ENCODE measurements at places on chromosomes 5 and 9.

DNA sequence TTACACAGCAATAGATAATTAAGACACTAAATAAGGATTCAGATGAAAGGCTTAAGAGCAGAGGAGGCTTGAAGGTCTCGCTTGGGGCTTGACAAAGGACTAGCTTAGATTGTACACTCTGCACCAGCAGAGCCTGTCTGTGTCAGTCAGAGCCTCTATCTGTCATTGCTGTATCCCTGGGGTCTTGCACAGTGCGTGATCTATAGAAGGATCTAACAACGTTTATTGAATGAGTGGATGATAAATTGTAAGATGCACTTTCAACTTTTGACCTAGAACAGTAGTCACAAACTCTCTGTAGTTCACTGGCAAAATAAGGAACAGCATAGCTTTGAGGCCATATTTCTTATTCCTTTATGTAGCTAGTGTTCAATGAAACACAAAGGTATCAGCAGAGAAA is 173.5 kb downstream of the ENTREP1 start:
- DNase-seq: no peak

GRCh38 chr5:91145333-91145620 is 237.8 kb downstream of the ARRDC3 start:
- DNase-seq: no peak

DNA sequence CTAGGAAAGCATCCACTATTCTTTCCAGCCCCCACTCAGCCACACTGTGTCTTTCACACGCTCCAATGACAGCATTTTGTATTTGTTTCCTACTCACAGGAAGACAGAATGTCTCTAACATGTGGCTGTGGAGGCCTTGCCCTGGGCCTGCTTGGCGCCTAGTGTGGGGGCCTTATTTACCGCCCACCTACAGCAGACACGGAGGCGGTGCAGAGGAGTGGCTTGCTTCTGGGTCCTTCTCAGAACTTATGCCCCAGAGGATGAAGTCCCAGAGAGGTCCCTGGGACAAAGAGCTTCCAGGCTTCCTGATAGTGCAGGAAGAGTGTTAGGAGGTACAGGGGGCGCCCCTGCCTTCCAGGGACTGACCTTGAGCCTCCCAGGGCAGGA is 8.5 kb upstream of the MRNIP start:
- DNase-seq: no peak

GRCh38 chr5:159094745-159095144 is 5.0 kb downstream of the EBF1 start:
- peak; percentile 67 for DNase-seq

- no peak for DNase-seq
Measured at GRCh38 chr9:76619640-76620039, 144.6 kb upstream of the PCA3 start.

DNA sequence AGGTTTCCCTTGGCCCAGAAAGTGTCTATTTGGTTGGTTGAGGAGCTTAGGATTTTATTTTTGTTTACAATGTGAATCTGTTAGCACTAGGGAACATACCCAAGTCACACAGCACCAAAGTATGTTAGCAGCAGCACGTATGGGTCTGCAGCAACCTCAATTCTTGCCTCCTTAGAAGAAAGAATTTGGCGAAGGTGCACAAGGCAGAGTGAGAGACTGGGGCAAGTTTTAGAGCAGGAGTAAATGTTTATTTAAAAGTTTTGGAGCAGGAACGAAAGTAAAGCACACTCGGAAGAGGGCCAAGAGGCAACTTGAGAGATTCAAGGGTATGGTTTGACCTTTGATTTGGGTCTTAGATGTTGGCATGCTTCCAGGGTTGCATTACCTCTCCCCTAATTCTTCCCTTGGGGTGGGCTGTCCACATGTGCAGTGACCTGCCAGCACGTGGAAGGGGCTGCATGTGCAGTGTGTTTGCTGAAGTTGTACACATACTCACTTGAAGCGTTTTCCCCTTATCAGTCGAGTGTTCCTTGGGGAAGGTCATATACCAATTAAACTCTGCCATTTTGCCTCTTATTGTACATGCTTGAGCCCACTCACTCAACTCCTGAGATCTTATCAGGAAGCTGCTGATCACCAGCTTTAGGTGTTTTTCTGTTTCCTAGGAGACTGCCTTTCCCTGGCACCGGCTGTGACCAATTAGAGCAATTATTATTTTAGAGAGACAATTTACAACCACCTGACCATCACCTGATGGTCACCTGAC is 64.9 kb upstream of the SHC3 start:
- DNase-seq: no peak

GRCh38 chr5:128464596-128464995 is 73.4 kb downstream of the FBN2 start:
- no peak for DNase-seq

- DNase-seq: peak; percentile 13
Measured at GRCh38 chr5:87924436-87924835, 344.2 kb downstream of the TMEM161B start.

- DNase-seq: peak; percentile 34
Measured at GRCh38 chr5:169299663-169300467, 1.1 kb downstream of the SLIT3 start.

DNA sequence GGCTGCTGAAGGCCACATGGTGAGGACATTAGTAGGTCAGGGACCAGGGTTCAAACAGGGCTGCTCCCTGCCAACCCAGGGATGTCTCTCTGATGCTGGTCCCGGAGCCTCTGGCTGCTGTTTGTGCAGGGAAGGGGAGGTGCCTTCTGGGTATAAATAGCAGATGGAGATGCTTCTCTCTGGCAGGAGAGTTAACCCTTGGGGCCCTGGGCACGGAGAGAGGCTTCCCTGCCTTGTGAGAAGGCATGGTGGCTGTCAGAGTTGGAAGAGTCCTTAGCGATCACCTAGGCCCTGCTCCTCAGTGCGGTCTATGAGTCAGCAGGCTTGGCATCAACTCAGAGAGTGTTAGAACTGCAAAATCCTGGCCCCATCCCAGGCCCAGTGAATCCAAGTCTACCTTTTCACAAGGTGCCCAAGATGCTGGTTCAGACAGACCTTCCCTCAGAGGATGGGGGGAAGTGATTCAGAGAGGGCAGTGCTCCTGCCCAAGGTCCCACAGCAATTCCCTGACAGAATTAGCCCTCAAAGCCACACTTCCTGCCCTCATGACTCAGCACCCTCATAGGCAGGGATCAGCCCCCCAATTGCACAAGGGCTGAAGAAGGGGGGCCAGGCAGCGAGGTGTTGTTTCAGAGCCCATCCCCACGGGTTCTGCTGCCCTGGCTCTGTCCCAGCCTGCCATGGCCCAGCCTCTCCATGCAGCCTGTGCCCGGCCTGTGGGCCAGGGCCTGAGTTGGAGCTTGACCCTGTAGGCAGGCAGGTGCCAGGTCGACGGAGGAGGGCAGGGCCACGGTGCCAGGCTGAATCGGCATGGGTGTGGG is 25.6 kb downstream of the CAMK2A start:
- DNase-seq: peak; percentile 74

DNA sequence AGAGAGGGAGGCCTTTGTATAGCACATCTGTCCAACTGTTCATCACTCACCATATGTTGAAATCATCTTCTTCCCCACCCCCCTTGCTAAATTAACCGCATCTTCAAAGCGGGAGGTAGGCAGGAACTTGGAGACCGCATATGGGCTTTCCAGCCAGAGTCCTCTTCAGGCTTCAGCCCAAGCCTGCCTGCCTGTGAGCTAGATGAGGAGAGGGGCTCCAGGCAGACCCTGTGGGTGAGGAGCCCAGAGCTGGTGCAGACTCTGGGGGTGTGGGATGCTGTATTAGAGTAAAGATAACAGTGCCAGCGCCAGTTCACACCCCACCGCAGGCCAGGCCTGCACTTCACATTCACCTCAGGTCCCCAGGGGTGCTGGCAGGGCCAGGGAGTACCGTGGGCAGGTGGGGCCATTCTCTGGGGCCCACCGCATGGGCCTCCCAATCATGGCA is 16.2 kb downstream of the PRRC2B start:
- DNase-seq: no peak

- no peak for DNase-seq
Measured at GRCh38 chr9:87742813-87743428, 17.0 kb downstream of the CTSL start.
